Glutamatergic neuron (in vitro differentiated cells): ENCODE measurements at places on chromosomes 2 and 18. TPM values are rescaled to one million over a fixed set of nuclear protein-coding genes. Genes with fewer than 3 reads are reported as not detected.

DNA sequence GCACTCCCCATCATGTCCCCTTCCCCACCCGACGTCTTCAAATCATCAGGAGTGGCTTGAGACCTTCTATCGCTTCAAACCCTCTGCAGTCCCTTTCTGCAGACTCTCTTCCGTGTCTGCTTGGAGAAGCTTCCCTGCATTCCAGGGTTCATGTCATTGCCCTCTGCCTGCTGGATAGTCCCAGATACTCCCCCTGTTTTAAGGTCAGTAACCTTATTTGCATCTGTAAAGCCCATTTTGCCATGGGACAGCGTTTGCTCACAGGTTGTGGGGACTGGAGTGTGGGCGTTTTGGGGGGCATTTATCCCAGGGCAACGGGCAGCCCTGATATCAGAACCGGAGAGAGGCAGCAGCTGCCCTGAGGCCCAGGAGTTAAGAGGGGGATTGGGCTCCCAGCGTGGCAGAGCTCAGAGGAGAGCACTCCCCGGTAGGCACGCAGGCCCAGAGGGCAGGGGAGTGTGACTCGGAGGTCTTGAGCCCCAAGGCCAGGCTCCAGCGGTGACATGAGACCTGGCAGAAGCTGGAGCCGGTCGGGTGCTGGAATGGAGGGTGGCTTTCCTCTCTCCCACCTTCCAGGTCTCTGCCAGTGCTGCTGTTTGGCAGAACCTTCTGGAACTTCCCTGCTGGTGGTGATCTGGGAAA lies 73.8 kb downstream of the RTP5 start:
- no peak for DNase-seq

TXNDC2 gene
- not detected for total RNA-seq

DNA sequence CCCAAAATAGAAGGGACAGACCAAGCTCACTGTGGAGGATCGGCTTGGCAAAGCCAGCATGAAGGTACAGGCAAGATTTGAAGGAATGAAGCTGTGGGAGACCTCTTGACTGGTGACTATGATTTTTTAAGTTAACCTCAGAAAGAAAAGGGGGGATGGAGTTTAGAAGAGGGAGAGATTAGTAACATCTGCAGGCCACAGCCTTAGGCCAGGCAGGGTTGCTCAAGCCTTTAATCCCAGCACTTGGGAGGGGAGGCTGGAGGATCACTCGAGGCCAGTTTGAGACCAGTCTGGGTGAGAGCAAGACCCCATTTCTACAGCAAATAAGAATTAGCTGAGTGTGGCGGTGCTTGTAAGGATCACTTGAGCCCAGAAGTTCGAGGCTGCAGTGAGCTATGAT lies 46.6 kb downstream of the ZNF532 start:
- DNase-seq: no peak

DNA sequence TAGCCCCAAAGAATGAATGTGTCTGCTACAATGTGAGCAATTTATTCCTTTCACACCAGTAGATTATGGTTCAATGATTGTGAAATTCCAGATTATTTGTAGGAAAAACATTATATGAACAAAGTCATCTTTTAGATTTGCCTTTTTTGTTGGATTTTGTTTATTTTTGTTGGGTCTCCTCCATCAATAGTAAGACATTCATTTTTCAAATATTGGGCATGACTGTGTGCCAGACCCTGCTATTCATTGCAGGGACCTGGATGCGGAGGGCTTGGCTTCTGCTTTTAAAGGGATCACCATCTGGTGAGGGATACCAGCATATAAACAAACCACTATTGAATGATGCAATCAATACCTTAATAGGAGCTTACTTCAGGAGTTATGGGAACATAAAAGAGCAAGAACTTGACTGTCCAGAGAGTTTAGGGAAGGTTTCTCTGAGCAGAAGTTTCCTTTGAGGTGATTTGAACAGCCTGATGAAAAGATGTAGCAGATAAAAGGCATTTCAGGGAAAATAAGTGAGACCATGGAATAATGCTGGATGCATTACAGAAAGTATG lies 486.7 kb downstream of the EPHA4 start:
- no peak for DNase-seq

DNA sequence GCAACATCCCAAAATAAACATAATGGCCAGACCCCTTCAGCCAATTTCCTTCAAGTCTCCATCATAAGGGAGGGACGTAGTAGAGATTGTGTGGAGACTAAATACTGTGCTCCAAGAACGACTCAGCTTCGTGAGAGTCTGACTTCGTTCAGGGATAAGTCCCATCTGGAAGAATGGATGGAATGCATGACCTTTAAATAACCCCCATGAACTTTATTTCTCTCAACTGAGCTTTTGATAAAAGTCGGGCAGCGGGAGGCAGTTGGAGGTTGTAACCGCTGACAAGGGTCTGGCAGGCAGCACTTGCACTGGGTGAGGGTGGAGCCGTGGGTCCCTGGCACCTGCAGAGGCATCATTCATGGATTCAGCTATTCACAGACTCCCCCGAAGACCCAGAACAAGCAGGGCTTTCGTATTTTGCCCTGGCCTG lies 115.9 kb downstream of the ZFP36L2 start:
- DNase-seq: no peak

GRCh38 chr2:190343536-190344275 lies at the start of gene INPP1:
TSS of gene INPP1 (plus strand) at chr2:190343589. CDS start at chr2:190360103, 16,514 bp downstream.
- DNase-seq: peak; percentile 78

DNA sequence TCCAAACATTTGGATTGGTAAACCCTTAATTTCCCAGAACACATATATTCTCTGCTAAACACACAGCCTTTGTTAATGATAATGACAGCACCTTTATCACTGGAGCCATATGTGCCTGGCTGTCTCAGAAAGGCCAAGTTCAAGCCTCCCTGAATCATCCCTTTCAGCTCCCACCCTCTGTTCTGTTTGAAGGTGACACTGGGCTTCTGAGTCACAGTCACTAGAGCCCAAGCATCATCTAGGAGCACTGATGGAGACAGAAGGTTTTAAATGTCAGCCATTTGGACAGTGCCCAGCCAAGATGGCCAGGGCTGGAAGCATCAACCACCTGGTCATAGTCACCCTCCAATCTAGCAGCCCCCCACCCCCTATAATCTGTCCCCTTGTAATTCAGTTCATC lies 80.6 kb downstream of the NRP2 start:
- DNase-seq: no peak

- DNase-seq: peak; percentile 82
Measured at GRCh38 chr18:1663879-1664705, 759.4 kb downstream of the ADCYAP1 start.

DNA sequence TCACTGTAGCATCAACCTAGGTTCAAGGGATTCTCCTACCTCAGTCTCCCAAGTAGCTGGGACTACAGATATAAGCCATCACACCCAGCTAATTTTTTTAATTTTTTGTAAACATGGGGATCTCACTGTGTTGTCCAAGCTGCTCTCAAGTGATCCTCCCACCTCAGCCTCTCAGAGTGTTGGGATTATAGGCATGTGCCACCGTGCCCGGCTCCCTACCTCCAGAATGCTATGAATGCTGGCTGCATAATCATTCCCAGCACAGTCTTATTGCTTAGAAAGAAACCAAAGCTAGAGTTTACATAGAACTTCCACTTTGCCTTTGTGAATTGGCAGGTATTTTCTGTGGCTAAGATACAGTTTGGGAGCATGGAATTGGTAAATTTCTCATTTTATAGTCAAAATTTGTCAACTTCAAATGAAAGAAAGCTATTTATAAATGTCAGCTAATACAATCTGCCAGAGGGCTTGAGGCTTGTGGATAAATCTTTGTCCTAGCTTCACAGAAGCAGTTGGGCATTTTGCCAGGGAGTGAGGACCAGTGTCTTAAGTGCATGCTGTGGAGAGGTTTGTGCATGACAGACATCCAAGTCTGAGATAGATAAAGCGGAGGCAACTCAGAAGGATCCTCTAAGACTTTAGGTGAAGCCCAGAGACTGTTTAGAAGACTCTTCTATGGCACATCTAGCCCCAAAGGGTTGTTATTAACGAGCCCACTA lies 175.4 kb downstream of the ANTXR1 start:
- DNase-seq: no peak

IL1RN gene
- not detected for total RNA-seq

RNF144A gene
- total RNA-seq: 40.2 TPM

- DNase-seq: no peak
Measured at GRCh38 chr2:151021747-151022452, 239.8 kb downstream of the RBM43 start.

- DNase-seq: no peak
Measured at GRCh38 chr2:43424262-43425207, 171.3 kb downstream of the THADA start.

DNA sequence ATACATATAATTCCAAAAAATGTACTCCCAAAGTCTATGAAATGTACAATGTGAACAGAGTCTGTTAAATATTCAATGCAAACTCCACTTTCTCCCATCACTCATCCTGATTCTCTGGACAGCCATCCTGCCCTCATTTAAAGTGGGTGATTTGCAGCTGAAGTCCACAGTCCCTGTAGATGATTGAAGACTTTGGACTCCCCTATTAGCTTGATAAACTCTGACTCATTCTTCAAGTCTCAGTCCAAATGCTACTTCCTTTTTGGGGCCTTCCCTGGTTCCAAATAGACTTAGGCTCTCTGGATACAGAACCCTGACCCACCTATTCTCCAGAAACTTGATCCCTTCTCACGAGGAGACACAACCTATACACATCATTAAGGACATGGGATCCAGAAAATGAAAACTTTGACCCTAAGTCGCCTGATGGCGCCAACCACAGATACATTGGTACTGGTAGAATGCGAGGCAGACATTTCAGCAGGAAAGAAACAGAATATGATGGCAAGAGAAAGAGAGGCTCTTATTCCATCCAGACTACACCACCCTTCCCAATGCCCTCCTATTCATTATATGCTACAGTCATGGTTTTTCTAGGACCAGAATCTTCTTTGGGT lies 122.7 kb downstream of the VIT start:
- DNase-seq: no peak

HRH4 gene
- total RNA-seq: not detected

- DNase-seq: no peak
Measured at GRCh38 chr2:54704688-54705605, 18.5 kb upstream of the EML6 start.

BMP10 gene
- not detected for total RNA-seq

GRCh38 chr2:127498386-127498785 lies 27.9 kb downstream of the IWS1 start:
- DNase-seq: no peak

- DNase-seq: no peak
Measured at GRCh38 chr2:71552861-71553301, 99.5 kb downstream of the DYSF start.

DNA sequence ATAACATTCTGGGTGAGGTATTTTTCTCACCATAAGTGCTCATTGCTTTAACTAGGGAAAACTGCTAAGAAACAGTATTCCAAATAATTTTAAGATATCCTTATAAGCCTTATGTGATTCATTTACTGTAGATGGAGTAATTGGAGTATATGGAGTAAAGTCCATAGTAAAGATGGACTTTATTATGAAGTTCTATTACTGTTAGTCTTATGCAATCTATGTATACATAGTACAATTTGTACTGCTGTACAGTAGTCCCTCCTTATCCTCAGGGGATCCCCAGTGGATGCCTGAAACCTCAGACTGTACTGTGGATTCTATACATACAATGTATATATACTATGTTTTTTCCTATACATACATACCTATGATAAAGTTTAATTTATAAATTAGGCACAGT lies 41.1 kb upstream of the OTX1 start:
- no peak for DNase-seq

CEP76 gene
- total RNA-seq: 19.2 TPM

FAM98A gene
- total RNA-seq: 38.9 TPM

- DNase-seq: no peak
Measured at GRCh38 chr2:48220501-48220900, 309.5 kb upstream of the STON1 start.

GRCh38 chr2:232699110-232699509 lies 2.0 kb downstream of the GIGYF2 start:
- DNase-seq: no peak

HSBP1L1 gene
- not detected for total RNA-seq

DNA sequence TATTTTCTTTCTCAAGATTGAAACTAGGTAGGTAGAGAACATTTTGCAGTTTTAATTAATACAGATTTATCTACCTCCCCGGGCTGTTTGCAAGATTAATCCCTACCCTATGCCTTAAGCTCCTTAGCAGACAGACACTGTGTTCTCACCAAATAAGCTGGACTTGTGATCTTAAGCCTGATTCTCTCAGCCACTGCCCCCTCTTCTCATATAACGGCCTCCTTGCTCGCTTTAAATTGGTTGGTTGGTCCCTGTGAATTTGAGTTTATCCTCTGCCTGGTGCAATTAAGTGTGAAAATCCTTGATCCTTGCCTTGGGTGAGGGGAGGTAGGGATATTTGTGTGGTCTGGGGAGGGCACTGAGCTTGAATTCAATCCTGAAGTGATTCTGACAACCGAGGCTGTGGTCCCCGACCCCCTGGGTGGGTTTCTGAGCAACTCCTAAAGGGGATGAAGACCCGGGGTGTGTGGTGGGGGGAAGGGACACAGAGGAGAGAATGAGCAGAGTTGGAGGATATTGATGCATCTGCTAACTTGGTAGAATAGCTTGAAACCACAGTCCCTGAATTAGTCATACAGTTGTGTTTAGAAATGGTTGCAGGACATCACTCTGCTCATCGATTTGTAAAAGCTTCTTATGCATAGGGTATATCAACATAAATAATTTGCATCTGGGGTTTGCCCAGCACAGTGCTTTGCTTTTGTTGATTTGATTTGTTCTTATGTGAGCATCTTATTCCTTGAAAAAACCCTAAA lies 36.9 kb upstream of the NCKAP5 start:
- DNase-seq: no peak

PLA2R1 gene
- 0.34 TPM for total RNA-seq

GRCh38 chr2:29528891-29529520 lies 392.4 kb downstream of the ALK start:
- peak; percentile 87 for DNase-seq

DNA sequence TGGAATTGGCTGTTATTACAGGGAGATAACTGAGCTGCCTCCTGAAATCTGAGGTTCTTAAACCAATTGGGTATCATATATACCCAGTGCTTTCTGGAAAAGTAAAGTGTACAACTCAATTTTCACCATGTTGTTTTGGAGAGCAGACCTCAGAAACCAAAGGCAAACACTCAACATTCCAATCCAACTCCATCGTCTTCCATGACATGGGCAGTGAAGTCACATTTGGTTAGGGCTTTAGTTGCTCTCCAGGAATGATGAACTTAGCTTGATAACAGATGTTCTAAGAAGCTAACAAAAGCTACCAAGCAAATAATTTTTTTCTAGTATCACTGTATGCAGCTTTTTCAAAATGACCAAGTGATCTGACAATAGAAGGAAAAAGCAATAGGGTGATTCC lies 107.0 kb upstream of the SLC35G4 start:
- DNase-seq: no peak
